ENCODE measurements at places on chromosomes 5 and 9.

- DNase-seq: no peak
These were observed 49.1 kb downstream of the ADCY2 start for GRCh38 chr5:7445068-7445467.

- DNase-seq: no peak
These were observed 43.3 kb downstream of the RPS23 start for GRCh38 chr5:82234885-82235284.

DNA sequence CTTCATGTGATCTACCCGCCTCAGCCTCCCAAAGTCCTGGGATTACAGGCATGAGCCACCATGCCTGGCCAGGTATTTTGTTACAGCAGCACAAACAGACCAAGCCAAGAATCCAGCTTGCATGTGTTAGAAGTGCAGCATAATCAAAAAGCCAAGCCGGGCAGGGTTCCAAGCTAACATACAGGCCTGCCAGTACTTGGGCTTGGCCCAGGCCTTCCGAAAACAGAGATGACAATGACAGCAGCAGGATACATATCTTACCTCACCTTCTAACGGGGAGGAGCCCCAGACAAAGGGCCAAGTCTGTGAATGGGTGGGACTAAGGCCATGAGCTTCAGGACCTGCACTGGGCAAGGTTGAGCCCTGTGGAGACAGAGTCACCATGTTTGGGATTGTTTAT, 91.4 kb upstream of the ZNF462 start:
- DNase-seq: no peak

- DNase-seq: no peak
These were observed 5.6 kb upstream of the GPX3 start for GRCh38 chr5:151014680-151015343.

GRCh38 chr5:131272724-131273123, 8.9 kb downstream of the CDC42SE2 start:
- DNase-seq: no peak

- DNase-seq: no peak
These were observed 4.0 kb downstream of the TUT7 start for GRCh38 chr9:86350006-86350760.

All from activated naive CD8-positive, alpha-beta T cell treated with anti-CD3 and anti-CD28 coated beads for 36 hours (primary cell).